ENCODE measurements at places on chromosomes 2 and 18.

DNA sequence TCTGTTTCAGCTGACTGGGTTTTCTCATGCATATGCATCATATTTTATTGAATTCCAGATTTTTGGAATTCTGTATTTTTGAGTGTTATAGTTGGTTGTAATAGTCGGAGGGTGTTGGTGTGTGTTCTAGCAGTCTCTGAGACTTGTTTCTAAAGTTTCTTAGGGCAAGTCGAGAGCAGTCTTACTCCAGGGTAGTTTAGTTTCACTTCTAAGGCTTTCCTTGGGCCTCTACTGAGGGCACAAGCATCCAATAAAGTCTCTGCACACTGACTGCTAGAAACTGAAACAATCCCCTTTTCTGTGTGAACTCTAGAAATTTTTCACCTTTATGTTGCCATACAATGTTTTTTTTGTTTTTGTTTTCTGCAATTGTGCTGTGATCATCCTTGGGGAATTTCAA lies 663.7 kb upstream of the LRATD1 start:
- no peak for DNase-seq

- no peak for DNase-seq
Measured at GRCh38 chr2:138147796-138148195, 183.5 kb downstream of the HNMT start.

GRCh38 chr18:11464129-11464528 lies 145.3 kb upstream of the SLC35G4 start:
- DNase-seq: no peak

GRCh38 chr2:235904585-235904931 lies 263.6 kb downstream of the GBX2 start:
- no peak for DNase-seq

DNA sequence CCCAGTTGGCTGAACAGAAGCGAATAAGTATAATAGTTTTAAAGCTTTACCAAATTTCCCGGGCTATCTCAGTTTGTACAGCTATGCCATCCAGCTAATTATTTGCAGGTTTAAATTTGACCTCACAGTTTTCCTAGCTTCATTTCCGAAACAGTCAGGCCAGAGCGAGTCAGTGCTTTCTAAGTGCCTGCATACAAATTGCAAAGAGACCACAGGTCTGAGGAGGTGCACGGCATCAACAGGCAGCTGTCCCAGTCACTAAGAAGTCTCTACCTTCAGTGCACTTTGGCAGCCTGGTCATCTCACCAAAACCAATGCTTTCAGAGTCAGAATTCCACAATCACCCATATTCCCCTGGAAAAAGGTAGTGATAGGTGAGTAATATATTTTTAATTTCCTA lies 51.9 kb downstream of the LAMA1 start:
- DNase-seq: no peak

All from fibroblast of skin of back (primary cell).